ENCODE measurements at places on chromosomes 2 and 18.

DNA sequence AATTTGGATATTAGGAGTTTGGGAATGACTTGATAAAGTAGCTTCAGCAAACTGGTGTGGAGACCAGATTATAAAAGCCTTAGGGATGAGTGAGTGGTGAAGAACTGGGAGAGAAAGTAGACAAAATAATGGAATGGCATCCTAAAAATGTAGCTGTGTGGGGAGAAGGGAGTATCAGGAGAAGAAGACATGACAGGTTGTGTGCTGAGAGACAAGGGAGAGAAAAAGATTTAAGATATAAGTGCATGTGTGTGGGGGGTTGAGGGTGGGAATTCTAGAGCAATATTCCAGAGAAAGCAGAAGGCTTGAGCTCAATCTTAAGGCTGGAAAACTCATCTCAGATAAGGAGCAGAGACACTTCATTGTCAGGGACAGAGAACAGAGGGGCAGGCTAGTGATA lies 159.5 kb downstream of the HNMT start:
- no peak for DNase-seq

GRCh38 chr2:38147333-38148121 lies 71.6 kb upstream of the CYP1B1 start:
- DNase-seq: no peak

DNA sequence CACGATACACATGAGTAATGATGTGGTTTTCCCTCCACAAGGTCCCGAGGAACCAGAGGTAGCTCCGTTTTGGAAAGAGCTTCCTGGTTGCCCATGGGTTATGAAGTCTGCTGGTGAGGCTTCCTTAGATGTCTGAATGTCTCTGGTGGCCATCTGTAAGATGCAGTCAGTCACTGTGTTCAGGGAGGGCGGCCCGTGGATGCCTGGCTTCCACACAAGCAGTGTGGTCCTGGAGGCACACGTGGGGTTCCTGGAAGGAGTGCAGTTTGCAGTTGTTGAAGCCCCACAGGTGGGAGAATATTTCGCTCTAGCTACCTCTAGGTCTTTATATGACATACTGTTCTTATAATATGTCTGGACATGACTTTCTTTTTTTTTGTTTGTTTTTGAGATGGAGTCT lies 209.0 kb downstream of the FAM210A start:
- no peak for DNase-seq

- no peak for DNase-seq
Measured at GRCh38 chr2:23698116-23698693, 228.7 kb downstream of the ATAD2B start.

DNA sequence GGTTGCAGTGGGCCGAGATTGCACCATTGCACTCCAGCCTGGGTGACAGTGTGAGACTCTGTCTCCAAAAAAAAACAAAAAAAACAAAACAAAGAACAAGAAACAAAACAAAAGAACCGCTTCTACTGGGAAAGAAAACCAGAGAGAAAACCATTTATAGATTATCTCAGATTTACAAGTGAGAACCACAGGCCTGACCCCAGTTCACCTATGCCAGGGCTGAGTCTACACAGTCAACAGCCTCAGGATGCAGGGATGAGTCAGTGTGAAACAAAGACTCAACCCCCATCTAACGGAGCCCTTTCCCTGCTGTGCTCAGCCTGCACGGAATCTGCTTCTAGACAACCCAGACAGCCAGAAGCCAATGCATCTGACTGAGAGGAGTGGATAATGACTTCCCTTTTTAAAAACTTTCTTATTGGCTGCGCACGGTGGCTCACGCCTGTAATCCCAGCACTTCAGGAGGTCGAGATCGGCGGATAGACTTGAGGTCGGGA lies 25.5 kb upstream of the YWHAQ start:
- DNase-seq: peak; percentile 52

GRCh38 chr18:59308938-59309260 lies 9.6 kb downstream of the CPLX4 start:
- DNase-seq: no peak

DNA sequence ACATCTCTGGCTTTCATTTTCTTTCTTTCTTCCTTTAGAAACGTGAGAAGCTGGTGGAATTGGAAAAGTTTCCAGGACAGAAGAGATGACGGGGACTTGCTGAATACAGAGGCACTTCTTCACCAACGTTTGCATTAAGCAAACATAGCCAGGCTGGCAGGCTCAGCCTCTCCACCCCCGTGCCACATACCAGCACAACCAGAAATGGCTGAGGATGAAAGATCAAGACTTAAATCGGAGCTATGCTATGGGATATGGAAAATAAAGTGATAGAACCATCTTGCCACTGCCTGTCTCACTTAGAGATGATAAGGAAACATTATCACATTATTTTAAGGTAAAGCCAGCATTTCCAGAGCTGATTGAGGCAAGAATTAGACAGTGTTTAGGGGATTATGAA lies 483.3 kb downstream of the BCL11A start:
- no peak for DNase-seq

DNA sequence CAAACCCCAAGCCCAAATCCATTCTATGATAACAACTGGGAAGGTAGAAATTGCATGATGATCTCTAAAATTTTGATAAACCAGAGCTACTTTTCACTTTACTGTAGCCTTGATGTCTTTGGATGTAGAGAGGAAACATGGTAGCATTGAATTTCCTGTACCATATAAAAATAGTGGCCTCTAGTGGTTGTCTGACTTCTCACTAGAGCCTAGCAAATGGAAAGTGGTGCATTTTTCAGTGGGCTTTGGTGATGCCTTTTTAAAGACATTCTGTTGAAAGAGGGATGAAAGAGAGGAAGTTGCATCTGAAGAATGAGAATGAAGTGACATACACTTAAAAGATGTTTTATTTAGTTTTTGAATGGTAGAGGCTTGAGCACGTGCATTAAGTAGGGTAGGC lies 662.2 kb downstream of the XIRP2 start:
- DNase-seq: no peak

GRCh38 chr18:21742315-21742687 lies 1.7 kb downstream of the MIB1 start:
- no peak for DNase-seq

All from activated CD4-positive, alpha-beta T cell treated with anti-CD3 and anti-CD28 coated beads for 4 hours (primary cell).